ENCODE measurements at places on chromosomes 2 and 18.

DNA sequence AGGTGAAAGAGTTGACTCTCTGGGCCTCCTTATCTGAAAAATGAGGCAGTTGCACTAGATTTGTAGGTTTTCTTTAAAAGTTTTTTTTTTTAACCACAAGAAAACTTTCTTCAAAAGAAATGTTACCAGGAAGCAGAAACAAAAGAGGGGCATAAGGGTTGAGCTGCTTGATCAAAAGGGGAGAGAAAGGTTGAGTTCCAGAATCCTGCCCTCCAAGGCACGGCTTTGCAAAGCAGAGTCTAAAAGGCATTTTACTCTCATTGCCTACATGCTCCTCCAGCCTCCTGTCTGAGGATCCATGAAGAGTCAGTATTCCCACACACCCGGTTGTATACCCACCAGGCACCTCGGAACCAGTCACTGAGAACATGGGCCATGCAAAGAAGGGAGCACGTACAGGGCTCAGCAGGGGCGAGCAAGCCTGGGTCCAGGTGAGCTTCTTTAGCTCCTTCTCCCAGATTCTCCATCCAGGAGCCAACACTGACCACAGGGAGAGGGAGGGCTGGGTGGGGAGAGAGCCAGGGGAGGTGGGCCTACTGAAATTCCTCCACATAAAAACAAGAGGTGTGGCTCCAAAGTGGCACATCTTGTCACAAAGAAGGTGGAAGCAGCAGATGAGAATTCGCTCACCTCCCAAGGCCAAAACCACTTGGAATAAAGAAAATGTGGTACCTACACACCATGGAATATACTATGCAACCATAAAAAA is 116.0 kb upstream of the EPC2 start:
- no peak for DNase-seq

- DNase-seq: no peak
Observed at GRCh38 chr2:9030841-9031240, 27.4 kb upstream of the MBOAT2 start.

- no peak for DNase-seq
Observed at GRCh38 chr2:142320067-142320466, 189.3 kb upstream of the LRP1B start.

DNA sequence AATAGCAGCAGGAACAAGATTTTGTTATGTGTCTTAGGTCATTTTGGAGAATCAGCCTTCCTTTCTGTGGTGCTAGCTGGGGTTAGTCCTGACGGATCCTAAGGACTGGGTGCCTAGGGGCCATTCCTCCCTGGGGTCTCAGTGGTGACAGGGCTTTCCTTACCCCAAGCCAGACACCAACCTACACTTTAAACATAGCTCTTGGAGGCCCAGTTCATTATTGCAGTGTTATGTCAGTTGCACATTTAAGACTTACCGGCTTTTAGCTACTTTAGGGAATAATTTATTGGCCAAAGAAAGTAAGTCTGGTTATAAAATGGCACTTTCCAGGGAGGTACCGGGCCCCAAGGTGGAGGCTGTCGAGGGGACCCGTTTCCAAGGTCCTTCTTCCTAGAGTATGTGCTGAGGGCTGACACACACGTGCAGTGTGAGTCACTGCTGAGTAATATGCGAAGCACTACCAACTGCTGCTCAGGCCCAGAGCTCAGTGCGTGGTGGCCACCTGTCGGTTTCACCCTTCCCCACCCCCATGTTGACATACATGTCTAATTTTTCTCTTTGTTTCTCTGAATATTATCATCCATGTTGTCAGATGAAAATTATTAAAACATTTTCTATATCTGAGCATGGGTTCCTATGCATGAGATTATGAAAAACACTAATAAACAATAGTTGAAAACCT is 37.0 kb upstream of the GRHL1 start:
- DNase-seq: no peak

- no peak for DNase-seq
Observed at GRCh38 chr18:56019156-56019555, 431.2 kb upstream of the TCF4 start.

DNA sequence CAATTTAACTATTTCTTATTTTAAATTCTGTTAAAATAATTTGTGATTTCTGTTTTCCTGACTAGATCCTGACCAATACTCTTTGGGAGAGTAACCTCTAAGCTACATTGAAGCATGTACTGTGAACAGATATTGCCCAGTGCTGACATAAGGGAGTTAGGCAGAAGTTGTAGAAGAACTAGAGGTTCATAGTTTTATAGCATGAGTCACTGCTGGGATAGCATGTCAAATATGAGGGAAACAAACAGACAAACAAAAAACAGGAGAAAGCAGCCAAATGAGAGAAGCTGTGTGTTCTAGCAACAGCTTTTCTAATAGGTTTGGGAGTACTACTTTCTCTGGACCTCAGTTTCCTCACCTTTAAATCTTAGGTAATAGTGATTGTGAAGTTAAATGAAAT is 72.4 kb downstream of the CERS6 start:
- DNase-seq: no peak

- no peak for DNase-seq
Observed at GRCh38 chr2:216877085-216877484, 17.2 kb upstream of the TNP1 start.

DNA sequence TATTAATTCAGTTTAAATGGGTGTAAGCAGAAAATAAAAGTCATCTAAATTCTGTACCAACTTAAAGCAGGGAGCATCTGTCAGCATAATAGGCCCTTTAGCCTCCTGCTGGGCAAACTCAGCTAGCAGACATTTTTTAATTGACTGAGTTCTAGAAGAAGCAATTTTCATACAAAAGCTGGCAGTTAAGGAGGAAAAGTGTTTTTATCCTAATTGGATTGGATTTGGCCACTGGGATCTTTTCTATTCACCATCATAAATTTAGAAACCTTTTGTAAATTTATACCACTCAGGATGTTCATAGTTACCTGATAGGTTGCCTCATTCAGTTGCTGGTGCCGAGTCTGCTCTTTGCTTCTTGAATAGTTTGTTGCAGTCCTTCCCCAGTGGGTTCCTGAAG is 262.7 kb upstream of the FSIP2 start:
- DNase-seq: peak; percentile 14

GRCh38 chr2:33494155-33494779 is 17.8 kb downstream of the RASGRP3 start:
- no peak for DNase-seq

DNA sequence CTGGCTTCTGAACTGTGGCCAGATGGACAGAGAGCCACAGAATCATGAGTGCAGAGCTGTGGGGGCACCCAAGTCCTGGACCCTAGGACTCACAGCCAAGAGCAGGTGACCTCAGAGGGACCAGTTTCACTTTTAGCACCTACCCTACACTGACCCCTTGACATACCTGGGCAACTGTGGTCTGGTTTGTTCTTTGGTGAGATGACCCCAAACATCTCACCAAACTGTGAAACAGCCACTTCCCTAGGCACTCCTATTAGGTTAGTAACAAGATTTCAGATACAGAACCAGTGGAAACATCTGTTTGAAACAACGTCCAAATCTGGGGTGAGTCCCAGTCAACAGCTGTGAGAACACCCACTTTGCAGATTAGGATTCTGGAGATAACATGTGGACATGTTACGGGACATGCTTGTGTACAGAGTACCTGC is 1.9 kb upstream of the ZFP36L2 start:
- no peak for DNase-seq

DNA sequence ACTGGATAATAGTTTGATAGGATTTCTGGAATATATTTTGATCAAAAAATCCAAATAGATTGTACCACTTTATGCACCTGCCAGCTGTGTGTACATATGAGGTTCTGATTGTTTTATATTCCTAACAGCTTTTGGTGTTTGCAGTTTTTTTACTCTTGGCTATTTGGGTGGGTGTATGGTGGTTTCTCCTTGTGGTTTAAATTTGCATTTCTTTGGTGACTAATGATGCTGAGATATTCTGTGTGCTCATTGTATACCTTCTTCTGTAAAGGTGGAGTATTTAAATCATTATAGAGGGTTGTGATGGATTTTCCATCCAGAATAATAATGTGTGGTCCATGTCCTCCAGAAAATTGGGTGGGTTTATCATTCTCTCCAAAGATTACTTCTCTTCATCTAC is 372.9 kb downstream of the THSD7B start:
- no peak for DNase-seq

DNA sequence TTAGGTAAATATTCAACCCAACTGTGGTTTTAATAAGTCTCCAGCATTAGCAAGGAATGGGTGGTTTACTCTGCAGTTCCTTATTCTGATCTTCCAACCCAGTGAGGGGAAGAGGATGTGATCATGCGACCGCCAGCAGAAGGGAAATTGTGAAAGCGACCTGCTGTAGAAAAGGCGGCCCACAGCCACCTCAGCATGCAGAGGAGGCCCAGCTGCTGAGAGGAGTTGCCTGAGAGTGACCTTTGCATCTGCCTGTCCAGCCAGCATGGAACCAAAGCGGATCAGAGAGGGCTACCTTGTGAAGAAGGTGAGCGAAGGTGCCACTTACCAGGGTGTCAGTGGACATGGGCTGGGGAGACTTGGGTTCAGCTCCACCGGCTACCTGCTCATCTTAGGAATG is at the start of gene PLEK:
TSS of gene PLEK (plus strand) at position 196 of the 400 bp plus-strand sequence. CDS start at position 266, 70 bp downstream.
- no peak for DNase-seq

DNA sequence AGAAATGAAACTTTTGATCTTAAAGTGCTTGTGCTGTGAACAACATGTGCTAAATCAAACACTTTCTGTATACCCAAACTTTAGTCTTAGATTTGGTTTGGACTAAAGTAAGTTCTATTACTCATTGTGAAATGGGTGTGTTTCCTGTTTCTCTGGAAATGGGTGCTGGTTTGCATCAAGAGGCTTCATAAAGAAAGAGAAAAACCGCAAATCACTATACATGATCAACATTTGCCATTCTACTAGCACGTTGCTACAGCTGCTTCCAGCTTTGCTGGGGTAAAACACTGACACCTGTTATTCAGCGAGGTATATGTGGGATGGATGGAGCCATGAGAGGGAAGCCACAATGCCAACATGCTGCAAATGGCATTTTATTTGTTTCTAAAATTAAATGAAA is 547.0 kb upstream of the ACVR2A start:
- DNase-seq: no peak

DNA sequence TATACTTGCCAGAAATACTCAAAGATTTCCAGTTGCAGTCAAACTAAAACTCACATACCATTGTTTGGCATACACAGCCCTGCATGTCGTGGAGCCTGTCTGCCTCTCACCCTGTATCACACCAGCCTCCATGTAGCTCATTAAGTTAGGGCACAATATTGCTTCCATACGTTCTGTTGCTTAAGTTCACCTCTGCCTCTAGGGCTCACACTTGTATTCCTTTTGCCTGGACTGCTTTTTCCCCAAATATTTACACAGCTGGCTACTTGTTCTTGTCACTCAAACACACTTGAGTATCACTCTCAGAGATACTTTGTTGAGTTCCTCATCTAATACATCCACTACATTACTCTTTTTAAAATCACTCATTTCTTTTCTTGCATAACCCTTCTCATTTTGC is 83.1 kb downstream of the PTH2R start:
- no peak for DNase-seq

DNA sequence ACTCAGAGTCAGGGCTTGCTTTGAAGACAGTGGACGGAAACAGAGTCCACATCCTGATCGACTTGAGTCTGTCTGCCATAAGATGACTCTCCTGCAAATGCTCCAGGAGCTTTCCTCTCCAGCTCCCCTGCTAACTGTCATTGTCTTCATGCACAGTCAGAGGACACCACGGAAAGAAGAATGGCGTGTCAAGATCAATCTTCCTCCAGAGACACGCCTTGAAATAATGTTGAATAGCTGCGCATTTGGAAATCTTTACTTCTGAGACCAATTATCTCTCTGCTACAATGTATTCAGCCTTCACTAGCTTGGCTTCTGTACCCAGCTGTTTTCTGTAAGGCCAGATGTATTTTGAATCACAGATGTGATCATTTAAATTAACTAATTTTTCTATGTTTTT is 457.2 kb downstream of the CDH2 start:
- no peak for DNase-seq

- no peak for DNase-seq
Observed at GRCh38 chr18:76518123-76518859, 23.2 kb upstream of the ZNF516 start.

GRCh38 chr2:45567288-45567963 is 43.6 kb downstream of the SRBD1 start:
- DNase-seq: no peak
